ENCODE measurements at places on chromosomes 3 and 15.
A peak's percentile ranks its signal among the peaks of the same experiment; 100 is the strongest.

DNA sequence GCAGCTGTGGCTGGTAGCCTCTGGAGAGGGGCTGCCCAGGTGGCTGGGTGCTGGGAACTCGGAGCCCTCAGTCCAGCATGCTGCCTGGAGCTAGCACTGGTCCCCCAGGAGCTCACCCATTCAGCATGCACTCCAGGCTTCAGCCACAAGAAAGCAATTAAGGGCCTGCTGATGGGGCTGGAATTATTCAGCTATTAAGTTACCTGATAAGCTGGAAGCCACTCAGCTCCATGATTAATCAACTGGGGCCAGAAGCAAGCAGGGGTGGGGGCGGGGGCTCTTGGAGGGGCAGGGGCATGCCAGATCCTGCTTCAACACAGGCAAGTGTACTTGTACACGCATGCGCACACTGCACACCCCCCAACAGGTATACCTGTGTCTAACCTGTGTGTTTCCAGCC lies 22.1 kb upstream of the TMEM115 start:
- DNase-seq = no peak

GRCh38 chr3:143273975-143274690 lies 154.6 kb downstream of the CHST2 start:
- DNase-seq = no peak

DNA sequence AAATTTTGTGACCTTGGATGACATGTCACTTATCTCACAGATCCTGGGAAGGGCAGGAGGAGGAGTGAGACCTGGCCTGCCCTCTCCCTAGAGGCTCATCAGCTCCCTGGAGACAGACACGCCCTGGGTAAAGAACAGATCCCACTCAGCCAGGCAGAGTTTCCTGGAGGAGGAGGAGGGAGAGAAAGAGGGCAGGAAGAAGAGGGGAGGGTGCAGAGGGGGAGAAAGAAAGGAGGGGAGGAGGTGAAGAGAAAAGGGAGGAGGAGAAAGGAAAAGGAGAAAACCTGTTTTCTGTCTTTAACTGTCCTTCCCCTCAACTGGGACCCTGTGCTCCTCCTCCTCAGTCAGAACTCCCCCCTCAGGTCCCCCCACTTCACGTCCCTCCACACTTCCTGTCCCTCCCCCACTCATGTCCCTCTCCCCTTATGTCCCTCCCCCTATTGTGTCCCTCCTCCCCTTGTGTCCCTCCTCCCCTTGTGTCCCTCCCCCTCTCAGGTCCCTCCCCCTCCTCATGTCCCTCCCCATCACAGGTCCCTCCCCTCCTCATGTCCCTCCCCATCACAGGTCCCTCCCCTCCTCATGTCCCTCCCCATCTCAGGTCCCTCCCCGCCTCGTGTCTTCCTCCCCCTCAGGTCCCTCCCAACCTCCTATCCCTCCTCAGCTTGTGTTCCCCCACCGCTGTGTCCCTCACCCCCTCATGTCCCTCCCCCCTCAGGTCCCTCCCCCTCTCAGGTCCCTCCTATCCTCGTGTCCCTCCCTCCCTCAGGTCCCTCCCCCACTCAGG lies 52.3 kb upstream of the CGNL1 start:
- no peak for DNase-seq

GRCh38 chr3:136078421-136079364 lies 113.2 kb downstream of the PPP2R3A start:
- no peak for DNase-seq

GRCh38 chr3:64884536-64884935 lies 196.7 kb upstream of the ADAMTS9 start:
- no peak for DNase-seq

DNA sequence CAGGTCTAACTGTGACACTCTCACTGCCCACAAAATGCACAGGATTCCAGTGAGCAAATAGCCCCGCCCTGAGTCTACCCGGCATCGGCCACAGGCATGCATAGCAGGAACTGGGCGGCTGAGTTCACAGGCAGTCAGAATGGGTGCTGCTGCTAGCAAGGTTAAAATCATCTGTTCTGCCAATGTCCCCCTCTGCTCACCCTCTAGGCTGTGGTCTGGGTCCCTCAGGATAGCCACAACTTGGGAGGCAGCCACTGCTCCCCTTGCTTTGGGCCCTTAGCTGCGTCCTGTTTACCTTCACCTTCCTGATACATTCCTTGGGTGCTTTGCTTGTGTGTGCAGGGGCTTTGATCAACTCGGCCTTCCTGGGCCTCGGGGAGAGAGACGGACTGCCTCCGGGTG lies 232.9 kb upstream of the RGMA start:
- DNase-seq = no peak

DNA sequence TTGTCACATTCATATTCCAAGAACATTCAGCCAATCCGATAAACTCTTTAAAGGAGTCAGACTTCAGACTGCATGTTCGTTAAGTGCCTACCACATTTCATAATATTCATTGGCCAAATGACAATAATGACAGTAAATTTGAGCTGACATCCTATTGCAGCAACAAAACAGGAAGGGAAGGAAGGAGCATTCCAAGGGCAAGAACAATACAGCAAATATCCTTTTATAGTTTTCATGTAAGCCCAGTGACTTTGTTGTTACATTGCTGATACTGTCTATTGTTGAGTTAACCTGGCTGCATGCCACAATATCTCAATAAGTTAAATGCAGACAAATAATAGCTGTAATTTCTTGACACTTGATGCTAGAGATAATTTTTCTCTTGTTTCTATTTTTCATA lies 16.4 kb upstream of the CBLB start:
- DNase-seq = no peak

- no peak for DNase-seq
These were observed 911.3 kb downstream of the NAALADL2 start for GRCh38 chr3:175770426-175770825.

- no peak for DNase-seq
These were observed 284.5 kb upstream of the SEMA6D start for GRCh38 chr15:47432826-47433225.

DNA sequence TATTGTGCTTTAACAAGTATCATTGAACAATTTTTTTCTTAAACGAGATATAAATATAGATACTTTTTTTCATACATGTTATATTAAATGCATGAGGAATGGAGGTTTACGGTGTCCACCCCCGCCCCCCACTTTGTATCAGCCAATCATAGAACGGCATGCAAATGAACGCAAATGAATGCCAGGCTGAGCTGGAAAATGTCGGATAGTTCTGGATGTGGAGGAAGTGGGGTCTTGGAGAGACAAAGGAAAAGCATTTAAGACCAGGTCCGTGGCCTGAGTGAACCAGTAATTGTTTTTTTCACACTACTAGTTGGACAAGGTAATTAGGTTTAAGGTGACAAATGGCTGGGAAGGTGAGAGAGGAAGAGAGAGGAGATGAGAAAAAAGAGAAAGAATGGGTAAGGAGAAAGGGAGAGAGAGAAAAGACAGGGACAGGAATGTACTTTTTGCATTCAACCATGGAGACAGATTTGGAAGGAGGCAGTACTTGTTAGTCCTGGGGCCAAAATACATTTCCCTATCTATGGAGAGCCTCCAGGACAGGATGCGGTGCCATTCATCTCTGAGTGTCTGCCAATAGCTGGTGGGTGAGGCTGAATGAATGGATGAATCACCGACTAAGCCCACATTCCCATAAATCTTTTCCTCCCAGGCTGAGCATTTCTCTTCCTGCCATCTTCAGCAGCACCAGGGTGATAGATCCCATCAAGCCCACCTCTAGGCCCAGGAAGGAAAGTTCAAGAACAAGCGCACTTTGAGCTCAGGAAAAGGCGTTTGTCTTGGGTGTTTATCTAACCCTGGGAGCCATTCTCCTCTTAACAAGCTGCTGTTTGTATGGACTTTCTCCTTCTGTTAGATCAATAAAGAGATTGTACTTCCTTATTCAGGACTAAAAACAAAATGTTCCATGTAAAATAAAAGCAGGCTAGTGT lies 1.4 kb upstream of the RAD18 start:
- DNase-seq = peak; percentile 42

DNA sequence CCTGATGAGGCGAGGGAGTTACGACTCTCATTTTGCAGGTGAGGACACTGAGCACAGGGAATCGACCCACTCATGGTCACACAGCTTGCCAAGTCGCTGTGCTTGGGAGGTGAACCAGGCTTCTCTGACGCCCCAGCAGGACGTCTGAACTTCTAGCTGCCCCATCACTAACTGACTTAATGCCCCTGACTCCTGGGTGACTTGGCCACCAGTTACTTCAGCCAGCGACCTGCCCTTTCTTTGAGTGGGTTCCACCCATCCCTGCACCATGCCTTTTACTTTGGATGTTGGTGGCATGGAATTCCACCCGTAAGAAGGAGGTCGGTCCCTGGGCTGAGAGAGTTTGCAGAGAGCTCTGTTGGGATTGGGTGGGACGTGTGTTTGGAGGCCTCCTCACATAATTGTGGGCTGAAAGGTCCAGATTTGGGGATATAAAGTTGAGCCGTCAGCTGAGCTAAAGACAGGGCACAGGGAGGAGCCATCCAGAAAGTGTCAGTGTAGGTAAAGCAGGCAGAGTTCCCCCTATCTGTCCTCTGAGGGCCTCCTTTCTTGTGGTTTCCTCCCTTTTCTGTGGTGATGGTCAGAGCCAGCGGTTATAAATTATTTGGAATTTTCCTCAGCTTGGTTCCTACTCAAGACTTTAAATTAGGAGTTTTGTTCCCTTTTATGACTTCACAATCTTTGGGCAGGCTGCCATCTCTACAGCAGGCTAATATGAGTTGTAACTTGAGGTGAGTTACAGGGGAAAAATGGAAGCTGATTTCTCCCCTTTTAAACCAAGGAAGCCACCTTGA lies 55.0 kb downstream of the FLNB start:
- no peak for DNase-seq

DNA sequence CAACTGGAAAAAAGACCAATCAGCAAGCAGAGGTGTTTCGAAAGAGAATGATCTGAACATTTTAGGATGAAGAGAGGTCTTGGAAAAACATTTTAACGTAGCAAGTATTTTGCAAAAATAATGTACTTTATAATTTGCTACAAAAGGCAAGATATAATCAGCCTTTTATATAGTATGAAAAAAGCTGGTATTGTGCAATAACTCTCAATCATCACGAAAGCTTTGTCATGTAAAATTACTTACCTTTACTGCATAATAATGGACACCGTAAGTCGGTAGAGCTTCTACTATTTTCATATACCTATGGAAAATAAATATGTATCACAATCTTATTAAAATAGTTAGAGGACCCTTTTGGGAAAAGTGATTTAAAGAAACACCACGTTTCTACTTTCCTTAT lies 95.7 kb upstream of the LMOD3 start:
- no peak for DNase-seq

DNA sequence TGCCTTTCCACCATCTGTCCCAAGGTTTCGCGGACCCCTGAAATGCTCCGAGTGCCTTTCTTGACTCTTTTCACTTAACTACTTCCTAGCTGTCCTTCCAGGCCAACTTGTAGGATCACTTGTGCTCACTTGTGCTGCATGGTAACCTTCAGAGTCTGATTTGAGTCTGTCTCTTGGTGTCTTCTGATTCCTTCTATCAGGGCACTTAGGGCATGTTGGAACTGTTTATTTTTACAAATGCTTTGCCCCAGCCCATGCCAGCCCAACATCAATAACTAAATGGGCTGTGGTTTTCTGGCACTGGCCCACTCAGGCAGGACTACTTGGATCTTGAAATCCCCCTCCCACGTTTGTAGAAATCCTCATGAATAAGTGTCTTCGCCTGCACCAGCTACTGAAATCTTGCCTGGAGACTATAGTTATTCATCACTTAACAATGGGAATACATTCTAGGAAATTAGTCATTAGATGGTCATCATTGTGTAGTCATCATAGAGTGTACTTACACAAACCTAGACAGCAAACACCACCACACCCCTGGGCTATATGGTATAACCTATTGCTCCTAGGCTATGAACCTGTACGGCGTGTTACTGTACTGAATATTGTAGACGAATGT lies 123.1 kb upstream of the STRIT1 start:
- no peak for DNase-seq

DNA sequence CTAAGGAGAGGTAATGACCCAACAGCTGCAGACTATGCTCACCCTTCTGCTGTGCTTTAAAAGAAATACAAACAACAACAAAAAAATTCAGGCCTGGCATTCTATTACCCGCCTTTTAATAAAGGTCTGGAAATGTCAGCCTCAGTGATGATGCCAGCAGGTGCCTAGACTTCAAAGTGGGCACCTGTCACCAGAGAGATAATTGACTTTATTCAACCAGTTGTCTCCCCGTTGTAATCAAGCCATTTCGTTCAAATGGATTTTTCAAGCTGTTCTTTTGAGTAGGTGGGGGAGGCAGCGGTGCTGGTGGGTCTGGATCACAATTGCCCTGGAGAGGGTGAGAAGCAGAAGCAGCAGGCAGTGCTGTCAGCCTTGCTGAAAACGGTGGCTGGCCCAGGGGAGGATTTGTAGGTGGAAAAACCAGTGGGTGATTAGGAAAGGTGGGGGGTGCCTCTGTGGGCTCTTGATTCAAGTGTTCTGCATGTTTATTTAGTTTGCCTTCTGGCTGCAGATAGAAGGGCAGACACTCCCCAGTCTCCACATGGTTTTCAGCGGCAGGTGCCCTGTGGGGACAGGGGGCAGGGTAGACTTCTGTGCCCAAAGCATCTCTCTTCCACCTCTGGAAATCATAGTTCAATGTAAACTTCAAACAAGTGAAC lies 300.2 kb upstream of the SLCO3A1 start:
- no peak for DNase-seq

DNA sequence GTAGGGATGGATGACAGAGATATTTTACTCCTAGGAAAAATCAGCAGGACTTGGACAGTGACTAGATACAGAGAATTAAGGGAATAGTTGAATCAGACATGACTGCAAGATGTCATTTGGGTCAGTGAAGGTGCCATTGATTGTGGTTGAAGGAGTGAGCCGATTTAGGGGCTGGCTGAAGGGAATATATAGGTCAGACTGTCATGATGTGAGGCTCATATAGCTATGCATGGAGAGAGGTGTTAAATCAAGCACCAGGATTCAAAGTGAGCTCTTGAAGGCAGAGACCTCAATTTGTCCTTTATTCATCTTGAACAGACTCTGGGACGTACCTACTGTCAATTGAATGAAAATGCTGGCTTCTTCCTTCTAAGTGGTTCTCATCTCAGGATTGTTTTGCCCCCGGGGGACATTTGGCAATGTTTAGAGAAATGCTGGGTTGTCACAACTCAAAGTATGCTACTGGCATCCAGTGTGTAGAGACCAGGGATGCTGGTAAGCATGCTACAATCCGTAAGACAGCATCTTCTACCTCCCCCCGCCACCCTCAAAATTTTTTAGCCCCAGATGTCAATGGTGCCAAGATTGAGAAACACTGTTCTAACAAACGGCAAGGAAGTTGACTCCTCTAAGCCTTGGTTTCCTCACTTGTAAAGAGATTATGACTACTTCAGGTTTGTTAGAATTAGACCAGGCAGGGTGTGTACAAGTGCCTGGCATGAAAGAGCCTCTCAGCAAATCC lies 7.8 kb downstream of the ATP2C1 start:
- no peak for DNase-seq

- DNase-seq = no peak
These were observed 154.2 kb upstream of the LRIG1 start for GRCh38 chr3:66655044-66655443.

- DNase-seq = peak; percentile 62
These were observed 40.4 kb downstream of the WHAMM start for GRCh38 chr15:82849556-82850512.

- no peak for DNase-seq
These were observed 34.8 kb downstream of the B3GALNT1 start for GRCh38 chr3:161070252-161070930.

GRCh38 chr15:99562238-99562637 lies 3.5 kb upstream of the MEF2A start:
- no peak for DNase-seq

GRCh38 chr3:9403463-9403862 lies 6.0 kb downstream of the SETD5 start:
- DNase-seq = no peak

GRCh38 chr15:40343512-40343911 lies 2.8 kb upstream of the CCDC9B start:
- DNase-seq = no peak

- no peak for DNase-seq
These were observed 62.9 kb downstream of the FNDC3B start for GRCh38 chr3:172102123-172102882.
